ENCODE measurements at places on chromosomes 2 and 18.

DNA sequence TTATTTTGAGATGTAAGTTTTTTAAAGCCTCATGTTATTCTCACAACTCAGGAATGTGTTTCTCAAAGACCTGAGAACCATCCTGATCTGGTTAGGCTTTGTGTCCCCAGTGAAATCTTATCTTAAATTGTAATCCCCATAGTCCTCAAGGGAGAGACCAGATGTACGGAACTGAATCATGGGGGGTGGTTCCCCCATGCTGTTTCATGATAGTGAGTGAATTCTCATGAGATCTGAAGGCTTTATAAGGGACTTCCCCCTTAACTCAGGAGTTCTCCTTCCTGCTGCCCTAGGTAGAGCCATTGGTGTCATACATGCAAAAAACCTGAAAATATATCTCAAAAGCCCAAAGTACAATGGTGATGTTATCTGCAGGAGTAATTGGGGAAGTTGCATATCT is 836.7 kb downstream of the CBLN2 start:
- no peak for DNase-seq

- no peak for DNase-seq
These were observed 291.8 kb downstream of the NEDD4L start for GRCh38 chr18:58335821-58336220.

DNA sequence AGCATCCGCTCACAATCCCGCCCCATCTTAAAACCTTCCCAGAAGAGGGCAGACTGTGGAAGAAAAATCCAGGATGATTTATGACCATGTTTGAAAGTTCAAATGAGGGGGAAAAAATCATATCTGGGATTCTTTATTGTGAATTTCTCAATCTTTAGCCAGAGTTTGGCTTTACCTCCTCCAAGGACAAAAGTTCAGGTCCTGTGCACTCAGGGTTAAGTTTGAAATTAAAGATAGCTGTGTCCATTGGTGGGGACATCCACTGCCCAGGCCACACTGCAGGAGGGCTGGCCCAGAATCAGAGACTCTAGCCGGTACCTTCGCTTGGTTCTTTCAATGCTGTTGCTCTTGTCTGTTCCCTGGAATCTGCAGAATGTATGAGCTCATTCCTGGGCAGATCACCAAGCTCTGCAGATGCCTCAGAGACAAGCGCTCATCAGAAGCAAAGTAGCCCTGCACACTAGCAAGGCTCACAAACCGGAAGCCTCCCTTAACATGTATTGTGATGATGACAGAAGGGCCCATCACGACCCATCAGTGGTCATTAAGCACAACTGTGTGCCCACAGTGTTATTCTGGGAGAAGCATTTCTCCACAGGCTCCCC is 375.3 kb upstream of the KLHL29 start:
- no peak for DNase-seq

GRCh38 chr2:28698545-28698944 is 53.1 kb upstream of the PPP1CB start:
- DNase-seq, result no peak

DNA sequence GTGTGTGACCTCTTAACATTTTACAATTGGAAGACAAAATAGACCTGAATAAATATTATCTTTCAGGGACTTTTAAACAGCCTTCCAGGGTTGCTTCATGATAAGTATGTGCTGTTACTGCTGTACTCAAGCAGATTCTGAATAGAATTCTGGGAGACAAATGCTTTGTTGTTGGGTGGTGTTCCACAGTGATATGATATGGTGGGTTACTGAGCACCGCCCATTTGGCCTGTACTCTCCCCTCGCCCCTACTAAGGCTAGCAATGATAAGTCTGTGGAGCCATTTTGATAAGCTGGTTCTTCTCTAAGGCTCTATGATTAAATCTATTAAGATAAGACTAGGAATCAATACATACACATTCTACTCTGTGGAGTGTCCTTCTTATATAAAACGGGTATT is 89.8 kb upstream of the ITGA4 start:
- DNase-seq, result no peak

DNA sequence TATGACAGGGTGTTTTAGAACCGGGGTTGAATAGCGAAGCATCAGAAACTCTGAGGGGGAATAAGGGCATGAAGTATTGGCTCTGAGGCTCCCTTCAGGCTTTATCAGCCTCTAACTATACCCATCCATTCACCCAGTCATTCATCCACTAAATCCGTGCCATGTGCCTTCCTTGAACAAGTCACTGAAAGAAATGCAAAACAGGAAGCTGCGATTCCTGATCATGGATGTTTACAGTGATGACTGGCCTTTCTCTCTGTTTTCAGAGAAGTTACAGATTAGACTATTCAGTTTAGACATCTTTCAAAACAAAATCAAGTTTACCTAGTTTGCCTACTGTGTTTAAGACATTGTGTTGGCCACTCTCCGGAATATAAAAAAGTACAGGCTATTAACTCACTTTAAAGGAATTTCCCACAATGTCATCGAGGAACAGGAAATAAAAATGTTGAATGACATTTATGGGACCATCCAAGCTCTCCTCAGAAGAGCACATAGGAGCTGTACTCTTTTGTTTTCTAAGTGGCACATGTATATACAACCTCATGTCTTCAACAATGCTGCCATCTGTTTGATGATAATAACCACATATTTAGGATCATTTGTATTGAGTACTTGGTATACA is 43.8 kb upstream of the SLC14A1 start:
- no peak for DNase-seq

- no peak for DNase-seq
These were observed 293.2 kb downstream of the PLCL1 start for GRCh38 chr2:198097630-198098029.

DNA sequence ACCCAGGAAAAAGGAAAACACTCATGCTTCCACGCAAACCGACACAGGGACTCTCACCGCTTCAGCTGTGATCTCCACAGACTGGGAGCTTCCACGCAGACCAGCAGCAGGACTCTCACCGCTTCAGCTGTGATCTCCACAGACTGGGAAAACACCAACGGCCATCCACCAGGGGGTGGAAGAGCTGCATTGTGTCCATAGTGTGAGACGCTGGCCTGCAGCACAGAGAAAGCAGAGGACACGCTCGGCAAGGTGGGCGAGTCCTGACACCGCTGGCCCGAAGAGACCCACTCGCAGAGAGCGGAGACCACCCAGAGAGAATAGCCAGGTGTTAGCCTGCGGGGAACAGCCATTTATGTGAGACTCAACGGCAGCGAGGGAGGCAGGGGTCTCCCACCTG is 42.5 kb upstream of the NFATC1 start:
- no peak for DNase-seq

GRCh38 chr2:31384771-31385276 is 29.7 kb downstream of the XDH start:
- DNase-seq, result no peak

DNA sequence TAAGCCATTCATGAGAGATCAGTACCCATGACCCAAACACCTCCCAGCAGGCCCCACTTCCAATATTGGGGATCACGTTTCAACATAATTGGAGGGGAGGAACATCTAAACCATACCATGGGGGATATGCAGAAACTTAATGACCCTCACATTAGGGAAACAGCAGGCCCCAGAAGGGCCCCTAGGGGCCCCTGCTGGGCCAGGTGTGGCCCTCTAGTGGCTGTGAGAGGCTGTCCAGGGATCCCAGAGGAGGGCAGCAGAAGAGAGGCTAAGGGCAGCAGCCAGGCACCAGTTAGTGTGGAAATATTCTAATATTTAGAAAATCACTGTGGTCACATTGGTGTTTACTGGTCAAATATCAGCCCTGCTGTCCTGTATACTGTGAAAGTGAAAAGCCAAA is 49.3 kb upstream of the ANKRD44 start:
- no peak for DNase-seq

GRCh38 chr2:218392459-218392858 is 7.2 kb upstream of the CTDSP1 start:
- DNase-seq, result no peak

Measured in tibial artery (tissue), 4 donors.